Effector memory CD8-positive, alpha-beta T cell (primary cell): ENCODE measurements at places on chromosomes 4 and X.

- DNase-seq: no peak
Observed at GRCh38 chr4:37388681-37389365, 144.3 kb downstream of the NWD2 start.

- no peak for DNase-seq
Observed at GRCh38 chr4:47933840-47934239, 19.5 kb upstream of the NFXL1 start.

- no peak for DNase-seq
Observed at GRCh38 chr4:146485968-146486367, 35.8 kb downstream of the SLC10A7 start.

DNA sequence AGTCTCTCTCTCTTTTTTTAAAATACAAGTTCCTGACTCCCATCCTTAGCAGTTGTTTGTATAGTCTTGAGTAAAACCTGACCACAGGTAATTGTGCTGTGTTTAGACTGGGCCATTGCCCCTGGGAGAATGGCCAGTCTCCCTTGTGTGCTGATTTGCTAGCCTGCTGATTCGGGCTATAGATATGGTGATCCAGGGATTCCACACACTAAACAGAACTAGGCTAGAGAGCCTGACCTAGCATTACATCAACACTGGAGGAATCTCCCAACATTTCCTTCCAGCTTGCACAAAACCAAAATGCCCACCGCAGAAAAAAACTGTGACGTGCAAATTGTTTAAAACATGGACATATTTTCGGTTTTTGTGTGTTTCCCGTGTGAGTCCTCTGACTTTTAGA is 5.1 kb downstream of the UPRT start:
- no peak for DNase-seq

DNA sequence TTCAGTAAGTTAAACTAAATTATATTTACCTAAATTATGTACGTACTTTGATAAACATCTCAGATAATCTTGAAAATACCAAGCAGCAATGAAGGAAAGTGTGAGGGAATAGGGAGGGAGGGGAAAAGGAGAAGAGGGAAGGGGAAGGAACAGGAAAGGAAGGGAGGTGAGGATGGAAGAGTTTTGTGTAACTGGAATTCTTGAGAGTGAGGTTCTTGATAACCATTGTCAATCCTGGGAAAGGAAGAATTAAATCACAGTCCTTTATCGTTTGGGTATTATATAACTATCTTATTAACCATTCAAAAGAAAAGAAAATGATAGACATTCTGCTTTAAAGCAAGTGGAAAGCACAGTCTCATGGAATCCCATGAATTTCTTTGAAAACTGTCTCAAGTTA is 795.0 kb downstream of the CCSER1 start:
- DNase-seq: no peak

- no peak for DNase-seq
Observed at GRCh38 chr4:153022241-153022715, 86.2 kb downstream of the FHDC1 start.

DNA sequence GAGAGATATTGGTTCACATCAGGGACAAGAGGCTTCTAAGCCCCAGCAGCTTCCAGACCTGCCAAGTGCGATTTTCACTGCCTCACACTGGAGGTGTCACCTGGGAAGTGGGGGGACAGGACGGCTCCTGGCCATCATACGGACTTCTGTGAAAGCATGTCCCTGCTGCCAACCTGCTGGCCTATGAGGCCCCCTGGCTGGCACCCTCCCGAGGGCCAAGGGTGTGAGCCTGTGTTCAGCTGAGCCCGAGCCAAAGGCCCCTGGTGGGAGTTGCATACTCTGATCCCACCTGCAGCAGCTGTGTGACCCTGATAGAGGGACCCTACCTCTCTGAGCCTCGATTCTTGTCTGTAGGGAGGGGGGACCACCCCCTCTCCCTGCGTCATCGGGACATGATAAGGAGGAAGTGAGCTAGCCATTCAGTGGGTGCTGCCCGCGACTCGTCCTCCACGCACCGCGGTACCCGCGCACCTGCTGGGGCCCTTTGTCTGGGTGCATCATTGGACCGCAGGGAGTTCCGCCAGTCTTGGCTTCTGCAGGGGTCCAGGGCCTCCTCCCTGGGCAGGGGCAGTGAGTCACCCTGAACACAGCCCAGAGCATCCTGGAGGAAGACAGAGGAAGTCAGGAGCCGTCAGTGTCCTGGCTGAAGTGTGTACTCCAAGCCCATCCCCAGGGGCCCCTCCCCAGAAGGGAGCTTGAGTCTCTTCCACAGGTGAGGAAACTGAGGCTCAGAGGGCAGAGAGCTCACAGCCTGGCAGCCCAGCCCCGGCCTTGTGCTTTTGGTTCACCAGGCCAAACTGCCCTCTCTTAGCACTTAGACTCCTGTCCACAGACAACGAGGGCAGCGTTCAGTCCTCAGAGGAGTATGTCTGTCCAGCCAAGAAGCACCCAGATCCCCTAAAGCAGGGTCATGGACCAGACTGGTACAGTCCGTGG is 24.1 kb downstream of the C4orf50 start:
- DNase-seq: no peak

GRCh38 chrX:135632353-135632752 is 81.1 kb upstream of the CT45A1 start:
- DNase-seq: no peak

DNA sequence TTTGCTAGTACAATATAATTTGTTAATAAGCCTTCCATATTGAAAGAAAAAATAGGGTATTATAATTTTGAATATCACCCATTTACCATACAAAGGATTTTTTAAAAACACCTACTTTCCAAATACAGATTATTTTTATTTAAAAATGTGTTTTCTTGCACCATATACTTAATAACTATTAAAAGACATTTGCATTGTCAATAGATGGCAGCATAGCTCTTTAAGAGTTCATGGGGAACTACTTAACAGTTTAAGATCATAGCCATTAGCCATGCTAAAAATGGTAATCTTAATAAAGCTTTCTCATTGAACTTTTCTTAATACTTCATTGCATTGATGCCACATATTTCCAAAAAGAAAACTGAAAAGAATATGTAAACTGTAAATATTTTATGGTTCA is 1995.9 kb downstream of the C4orf33 start:
- no peak for DNase-seq

GRCh38 chr4:74996996-74997395 is 64.1 kb downstream of the PARM1 start:
- DNase-seq: no peak

GRCh38 chrX:20680998-20681397 is 414.3 kb upstream of the RPS6KA3 start:
- DNase-seq: no peak

DNA sequence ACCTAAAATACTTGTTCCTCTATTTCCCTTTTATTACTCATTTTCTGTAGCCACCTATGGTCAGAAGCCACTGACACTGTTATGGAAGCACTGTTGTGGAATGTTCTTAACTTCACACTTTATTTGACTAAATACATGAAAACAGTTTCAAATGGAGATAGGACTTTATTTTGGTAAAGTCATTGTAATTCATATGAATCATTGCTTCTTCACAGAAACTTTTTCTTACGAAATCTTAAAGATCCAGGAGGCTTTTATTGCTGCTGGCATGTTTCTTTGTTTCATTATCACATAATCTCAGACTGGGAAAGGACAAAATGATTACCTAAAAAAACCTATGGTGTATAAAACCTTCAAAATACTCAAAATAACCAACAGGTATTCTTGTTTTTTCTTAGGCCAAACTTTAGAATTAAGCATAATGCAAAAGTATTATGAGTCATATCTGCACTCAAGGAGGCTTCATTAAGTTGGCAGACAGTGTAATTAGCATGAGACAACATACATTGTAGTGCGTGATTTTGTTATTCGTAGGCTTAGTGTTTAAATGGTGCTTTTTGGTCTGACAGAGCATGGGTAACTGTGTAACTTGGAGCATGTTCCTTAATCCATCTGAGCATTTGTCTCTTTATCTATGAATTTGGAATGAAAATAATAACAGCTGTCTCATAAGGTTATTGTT is 58.0 kb downstream of the SH3BGRL start:
- DNase-seq: no peak

- DNase-seq: no peak
Observed at GRCh38 chrX:123756320-123756719, 23.5 kb upstream of the THOC2 start.

- DNase-seq: no peak
Observed at GRCh38 chr4:118033148-118034052, 886 bp upstream of the NDST3 start.

DNA sequence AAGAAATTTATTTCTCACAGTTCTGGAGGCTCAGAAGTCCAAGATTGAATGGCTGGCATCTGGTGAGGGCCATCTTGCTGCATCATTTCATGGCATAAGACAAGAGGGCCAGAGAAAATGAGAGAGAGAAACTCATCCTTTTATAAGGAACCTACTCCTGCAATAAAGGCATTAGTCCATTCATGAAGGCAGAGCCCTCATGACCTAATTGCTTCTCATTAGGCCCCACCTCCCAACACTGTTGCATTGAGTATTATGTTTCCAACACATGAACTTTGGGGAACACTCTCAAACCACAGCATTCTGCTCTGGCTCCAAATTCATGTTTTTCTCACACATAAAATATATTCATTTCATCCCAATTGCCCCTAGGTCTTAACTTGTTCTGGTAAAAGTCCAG is 14.2 kb downstream of the RNF175 start:
- no peak for DNase-seq

DNA sequence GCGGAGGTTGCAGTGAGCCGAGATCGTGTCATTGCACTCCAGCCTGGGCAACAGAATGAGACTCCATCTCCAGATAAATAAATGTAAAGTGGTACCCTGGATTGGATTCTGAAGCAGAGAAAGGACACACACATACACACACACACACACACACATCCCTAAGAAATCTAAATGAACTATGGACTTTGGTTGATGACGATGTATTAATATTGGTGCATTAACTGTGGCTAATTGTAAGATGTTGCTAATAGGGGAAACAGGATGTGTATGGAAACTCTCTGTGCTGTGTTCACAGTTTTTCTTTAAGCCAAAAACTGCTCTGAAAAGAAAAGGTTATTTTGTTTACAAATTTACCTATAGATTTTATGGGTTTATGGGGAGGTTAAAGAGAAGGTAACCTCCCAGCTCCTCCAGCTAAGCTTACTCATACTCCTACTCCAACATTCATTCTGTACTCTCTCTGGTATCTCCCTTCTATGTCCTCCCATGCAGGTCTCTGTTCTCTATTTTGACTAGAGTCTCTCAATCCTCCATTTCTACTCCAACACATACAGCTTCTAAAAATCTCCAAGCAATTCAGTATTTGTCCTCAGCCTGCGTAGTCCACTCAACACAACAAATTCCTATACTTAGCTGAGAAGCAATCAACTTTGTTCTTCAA is 46.5 kb upstream of the RELL1 start:
- DNase-seq: no peak

- no peak for DNase-seq
Observed at GRCh38 chr4:41207291-41207831, 7.0 kb downstream of the APBB2 start.

DNA sequence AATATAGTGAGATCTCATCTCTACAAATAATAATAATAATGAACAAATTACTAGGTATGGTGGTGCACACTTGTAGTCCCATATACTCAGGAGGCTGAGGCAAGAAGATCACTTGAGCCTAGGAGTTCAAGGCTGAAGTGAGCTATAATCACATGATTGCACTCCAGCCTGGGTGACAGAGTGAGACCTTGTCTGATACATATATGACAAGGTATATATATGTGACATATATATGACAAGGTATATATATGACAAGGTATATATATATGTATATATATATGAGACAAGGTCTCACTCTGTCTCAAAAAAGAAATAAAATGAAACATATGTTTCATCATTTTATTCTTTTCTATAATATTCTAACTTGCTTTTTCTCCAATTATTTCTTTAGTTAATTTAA is 278.1 kb upstream of the TET2 start:
- no peak for DNase-seq

DNA sequence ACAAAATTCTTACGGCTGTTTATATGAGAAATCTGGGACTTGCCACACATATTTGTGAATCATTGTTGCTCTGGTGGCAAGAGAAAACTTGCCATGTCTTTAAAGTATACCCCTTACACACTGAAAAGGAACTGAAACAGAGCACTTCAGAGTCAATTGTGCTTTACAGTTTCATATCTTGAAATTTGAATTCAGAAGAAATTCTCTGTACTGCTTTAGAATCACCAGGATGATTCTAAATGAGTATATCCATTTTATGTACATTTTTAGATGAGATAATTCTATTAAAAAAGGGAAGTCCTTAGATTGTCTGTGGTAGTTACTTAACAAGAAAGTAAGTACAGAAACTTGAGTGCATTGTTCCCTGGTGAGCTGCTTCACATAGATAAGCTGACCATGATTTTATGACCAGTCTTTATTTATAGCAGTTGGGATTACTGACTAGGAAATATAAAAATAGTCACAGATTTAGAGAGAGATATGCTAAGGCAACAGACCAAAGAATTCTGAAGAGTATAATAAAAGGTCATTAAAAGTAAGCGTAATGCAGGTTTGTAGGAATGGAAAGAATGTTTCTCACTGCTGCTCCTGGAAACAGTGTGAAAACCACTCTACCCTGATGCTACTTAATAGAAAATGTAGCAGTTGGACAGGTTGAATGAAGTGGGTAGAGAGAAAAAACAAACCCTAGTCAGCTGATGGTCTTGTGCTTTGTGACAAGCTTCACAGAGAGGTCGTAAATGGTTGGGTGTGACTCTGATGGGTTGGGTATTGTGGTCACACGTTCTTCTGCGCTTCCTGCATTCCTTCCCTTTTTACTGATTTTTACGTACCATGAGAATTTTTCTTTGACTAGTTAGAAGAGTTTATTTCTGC is 41.0 kb downstream of the FNIP2 start:
- no peak for DNase-seq

DNA sequence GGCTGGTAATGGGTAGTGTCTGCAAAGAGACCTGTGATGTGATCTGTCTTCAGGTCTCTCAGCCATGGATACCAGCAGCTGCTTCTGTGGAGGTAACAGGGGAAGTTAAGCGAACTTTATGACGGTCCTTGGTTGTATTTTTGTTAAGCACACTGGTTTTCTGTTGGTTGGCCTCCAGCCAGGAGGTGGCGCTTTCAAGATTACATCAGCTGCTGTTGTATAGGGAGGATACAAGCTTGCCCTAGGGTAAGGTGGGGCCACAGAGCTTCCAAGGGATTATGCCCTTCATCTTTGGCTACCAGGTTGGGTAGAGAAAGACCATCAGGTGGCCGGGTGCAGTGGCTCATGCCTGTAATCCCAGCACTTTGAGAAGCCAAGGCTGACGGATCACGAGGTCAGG is 834.2 kb upstream of the GALNTL6 start:
- no peak for DNase-seq

GRCh38 chr4:44848466-44848865 is 122.1 kb upstream of the GNPDA2 start:
- no peak for DNase-seq

DNA sequence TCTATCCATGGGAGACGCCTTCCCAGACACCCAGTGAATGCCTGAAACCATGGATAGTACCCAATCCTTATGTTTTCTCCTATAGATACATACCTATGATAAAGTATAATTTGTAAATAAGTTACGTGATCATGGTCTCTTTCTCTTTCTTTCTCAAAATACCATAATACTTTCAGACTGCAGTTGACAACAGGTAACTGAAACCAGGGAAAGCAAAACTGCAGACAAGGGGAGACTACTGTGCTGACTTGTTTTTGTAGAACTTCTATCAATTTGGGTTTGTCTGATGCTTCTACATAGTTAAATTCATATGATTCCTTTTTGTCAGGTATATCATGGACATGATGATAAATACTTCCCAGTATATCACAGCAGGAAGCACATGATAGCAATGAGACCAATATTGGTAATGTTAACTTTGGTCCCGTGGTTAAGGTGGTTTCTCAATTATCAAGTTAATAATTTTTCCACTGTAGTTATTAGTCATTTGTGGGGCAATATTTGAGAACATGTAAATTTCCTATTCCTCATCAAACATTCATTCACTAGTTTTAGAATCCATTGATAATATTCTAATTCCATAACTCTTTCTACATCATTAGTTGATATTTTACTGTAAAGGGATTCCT is 298.0 kb upstream of the TET2 start:
- DNase-seq: no peak
